DMS153 (cell line): ENCODE measurements at places on chromosomes 3 and 15.

DNA sequence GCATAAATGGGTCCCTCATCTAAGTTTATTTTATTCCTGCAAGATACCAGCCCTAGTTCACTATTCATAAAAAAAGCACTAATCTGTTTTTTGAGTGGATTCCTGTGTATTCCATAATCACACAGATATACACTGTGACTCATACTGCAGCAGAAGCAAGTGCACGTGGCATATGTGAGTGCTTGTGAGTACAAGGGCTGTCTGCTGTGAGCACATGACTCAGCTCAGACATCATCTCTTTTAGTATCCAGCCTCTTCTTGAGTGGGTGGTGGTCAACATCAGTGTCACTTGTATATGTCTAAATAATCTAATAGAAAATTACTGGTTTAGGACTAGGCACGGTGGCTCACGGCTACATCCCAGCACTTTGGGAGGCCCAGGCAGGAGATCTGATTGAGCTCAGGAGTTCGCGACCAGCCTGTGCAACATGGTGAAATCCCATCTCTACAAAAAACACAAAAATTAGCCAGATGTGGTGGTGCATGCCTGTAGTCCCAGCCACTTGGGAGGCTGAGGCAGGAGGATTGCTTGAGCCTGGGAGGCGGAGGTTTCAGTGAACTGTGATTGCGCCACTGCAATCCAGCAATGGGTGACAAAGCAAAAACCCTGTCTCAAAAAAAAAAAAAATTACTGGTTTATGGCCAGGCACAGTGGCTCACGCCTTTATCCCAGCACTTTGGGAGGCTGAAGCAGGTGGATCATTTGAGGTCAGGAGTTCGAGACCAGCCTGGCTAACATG, 49.8 kb downstream of the NIPA2 start:
- DNase-seq: no peak

GRCh38 chr15:51849860-51850259, 20.4 kb downstream of the TMOD3 start:
- DNase-seq: no peak

DNA sequence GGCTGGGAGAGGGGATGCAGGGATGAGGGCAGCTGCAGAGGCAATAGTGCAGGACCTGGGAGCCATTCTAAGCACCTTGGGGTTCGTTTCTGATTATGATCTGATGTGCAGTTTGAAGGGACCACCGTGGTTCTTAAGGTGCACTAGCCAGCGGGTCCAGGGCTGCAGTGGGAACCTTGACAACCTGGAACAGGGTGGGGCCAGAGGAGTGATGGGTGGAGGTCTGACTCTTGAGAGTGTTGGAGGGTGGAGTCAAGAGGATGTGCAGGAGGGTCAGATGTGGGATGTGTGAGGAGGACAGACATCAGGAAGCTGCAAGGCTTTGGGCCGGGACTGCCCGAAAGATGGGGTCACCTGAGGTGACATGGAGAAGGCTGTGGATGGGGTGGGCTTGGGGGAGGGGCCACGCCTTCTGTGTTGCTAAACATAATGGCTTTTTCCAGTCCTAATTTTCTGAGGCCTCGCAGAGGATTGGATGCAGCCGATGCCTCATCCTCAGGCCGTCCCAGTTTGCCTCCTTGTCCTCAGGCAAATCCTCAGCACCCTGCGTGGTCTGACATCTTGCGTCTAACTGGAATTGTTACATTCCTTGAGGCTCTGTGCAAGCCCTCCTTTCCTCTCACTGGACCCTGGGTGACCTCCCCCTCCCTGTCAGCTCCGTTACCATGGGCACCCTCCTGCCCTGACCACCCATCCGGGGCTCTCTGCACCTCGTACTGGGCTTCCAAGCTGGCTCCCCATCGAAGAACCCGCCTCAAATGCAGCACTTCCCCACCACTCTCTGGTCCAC, 61.4 kb upstream of the TRPM1 start:
- DNase-seq: no peak

DNA sequence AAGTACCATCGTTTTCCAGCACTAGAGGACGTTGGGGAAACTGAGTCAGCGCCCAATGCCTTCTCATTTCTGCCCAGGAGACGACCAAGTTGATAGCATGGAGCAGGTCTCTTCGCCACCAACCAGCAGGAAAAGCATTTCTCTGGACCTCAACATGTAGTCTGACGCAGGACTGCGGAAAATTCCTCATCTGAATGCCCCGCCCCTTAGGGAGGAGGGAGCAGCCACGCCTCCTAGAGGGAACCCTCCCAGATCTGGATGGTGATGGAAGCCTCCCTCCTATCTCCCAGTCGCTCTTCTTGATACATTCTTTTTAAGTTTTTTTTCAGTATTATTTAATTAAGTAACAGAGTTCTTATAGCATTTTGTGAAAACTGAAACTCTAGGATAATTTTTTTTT, 17.4 kb upstream of the MINDY4B start:
- no peak for DNase-seq

- DNase-seq: peak; percentile 4
Observed at GRCh38 chr3:7038394-7038793, 177.5 kb downstream of the GRM7 start.

GRCh38 chr3:187207624-187208023, 10.3 kb downstream of the RTP1 start:
- no peak for DNase-seq

GRCh38 chr15:67761343-67761742, 64.0 kb upstream of the SKOR1 start:
- no peak for DNase-seq

GRCh38 chr15:79541196-79541595, 109.1 kb downstream of the MINAR1 start:
- DNase-seq: no peak

GRCh38 chr15:66068801-66069200, 184.7 kb downstream of the MEGF11 start:
- no peak for DNase-seq

DNA sequence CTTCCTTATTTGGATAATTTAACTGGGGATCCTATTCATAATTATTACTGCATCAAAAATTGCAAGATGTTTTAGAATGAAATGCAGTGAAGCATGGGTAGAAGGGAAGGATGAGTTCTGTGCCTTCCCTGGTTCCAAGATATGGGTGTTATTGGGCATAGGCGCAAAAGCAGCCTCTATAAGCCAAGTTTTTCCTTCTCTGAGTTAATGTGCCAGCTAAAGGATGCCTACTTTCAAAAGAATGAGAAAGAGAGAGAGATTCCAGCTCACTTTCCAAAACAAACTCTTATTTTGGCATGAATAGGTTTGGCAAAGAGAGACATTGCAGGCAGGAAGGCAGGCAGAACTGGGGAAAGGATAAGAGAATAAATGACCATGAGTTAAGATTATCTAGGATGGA, 270.2 kb downstream of the TAFA4 start:
- no peak for DNase-seq

DNA sequence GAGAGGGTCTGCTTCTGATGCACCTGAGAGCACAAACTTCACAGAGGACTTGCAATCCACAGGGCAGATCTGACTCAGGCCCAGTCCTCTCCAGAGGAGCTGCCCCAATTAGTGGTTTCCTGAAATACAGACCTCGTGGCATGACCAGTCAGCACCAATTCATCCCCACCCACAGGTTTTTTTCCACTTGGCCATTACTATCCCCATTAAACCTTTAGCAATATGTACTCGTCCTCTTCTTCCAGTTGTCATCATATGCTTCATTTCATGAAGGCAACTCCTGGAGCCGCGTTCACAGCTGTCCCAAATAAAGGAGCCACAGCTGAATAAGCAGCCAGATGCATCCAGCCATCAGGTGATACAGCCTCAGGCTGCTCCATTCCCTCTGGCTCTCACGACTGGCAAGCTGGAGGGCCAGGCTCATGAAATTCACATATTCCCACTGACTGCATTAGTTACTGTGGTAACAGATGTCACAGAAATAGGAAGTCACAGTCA, 163.1 kb downstream of the FMN1 start:
- DNase-seq: no peak

GRCh38 chr3:125175295-125176078, 37.1 kb downstream of the SLC12A8 start:
- DNase-seq: no peak

GRCh38 chr15:31098953-31099740, 2.4 kb downstream of the TRPM1 start:
- DNase-seq: no peak

- DNase-seq: no peak
Observed at GRCh38 chr3:195267096-195267495, 3.9 kb downstream of the XXYLT1 start.

DNA sequence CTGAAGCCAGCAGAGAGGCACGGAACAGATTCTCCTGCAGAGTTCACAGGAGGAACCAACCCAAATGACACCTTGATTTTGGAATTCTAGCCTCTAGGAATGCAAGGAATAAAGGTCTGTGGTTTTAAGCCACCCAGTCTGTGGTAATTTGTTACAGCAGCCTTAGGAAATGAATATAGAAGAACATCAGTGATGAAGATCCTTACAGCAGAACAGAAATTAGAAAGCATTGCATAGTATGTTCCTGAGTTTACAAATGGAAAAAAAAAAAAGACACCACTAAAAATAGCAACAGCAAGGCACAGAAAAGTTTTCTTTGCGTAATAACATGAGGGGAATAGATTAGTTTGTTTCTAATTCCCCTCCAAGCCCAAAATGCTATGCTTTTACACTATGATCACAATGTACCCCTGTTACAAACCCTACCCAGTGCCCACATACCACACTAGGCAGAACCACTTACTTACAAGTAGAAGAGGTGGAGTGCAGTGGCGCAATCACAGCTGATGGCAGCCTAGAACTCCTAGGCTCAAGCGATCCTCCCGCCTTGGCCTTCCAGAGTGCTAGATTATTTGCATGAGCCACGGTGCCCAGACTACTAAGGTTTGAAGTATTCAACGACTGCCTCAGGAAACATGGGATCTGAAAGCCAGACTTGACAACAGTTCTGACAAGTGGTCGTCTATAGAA, 84.3 kb downstream of the SHQ1 start:
- no peak for DNase-seq

DNA sequence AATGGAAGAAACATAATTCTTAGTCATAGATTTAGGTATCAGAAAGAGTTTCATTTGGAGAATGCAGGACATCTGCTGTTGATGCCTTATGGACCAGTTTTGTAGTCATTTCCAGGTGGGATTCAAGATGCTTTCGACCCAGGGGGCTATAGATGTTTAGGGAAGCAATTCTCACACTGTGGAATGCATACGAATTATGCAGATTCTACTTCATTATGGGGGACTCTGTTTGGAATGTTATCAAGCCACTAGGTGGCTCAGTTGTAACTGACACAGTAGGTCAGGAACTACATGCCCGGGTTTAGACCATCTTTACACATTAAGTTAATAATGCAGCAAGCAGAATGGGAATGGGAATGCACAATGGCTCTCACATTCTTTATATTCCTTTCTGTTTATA, 1359.8 kb downstream of the ZPLD1 start:
- no peak for DNase-seq

- DNase-seq: no peak
Observed at GRCh38 chr3:132569153-132569552, 27.9 kb upstream of the ACKR4 start.
